ENCODE measurements at places on chromosomes 16 and 17.

DNA sequence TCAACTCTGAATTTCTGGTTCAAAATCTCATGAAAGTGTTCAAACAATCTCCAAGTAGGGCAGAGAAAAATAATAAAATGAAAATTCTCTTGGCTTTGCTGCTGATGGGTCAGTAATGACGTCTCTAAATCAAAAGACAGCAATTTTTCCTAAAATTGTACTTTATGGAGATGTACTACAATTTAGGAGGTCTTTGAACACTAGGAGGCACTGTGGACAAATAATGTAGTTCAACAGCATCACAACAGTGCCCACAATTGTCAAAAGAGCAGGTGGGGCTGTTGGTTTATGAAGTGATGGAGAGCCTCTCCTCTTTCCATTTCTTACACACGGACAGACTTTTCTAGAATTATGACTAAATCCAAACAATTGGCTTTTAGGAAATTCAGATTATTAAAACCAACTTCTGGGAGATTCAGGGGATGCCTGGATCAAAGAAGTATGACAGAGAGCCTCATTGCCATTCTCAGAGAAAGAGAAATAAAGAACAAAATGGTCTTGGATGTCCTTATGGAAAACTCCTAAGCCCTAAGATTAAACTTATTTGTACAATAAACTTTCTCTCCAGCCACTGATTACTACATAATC lies 23.8 kb downstream of the EZH1 start:
- peak; percentile 33 for DNase-seq

DNA sequence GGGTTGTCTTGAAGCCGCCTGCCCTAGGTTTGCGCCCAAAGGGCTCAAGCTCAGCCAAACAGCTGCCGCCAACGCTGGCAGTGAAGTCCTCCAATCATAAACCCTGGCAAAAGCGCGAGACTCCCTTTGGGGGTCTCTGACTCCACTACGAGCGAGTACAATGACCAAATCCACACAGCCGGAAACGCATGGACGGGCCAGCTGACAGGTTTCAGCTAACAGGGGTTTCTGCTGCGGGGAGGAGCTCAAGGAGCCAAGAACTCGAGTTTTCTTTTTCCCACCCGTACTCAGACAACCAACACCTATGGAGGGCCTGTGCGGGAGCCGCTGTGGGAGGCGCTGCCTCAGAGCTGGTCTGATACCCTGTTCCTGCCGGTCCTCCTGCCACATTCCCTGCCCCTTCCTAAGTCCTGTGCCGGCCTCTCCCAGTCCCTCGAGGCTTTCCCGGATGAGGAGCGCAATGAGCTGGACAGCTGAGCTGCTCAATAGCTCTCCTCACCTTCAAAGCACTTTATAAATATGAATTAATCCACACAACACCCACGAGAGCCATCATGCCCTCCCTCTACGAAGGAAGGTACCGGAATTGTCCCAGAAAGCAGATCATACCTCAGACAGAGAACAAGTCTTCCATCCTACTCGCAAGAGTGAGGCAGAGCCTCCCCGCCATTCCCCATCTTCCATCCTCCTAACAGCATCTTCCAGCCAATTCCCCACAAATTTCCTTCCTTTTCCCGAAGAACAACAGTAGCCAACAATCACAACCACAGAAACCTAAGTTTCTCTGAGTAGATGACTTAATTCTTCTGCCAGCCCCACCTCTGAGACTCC lies 6.1 kb downstream of the ABR start:
- no peak for DNase-seq

- no peak for DNase-seq
These were observed 1286.8 kb upstream of the CDH8 start for GRCh38 chr16:63323055-63323454.

DNA sequence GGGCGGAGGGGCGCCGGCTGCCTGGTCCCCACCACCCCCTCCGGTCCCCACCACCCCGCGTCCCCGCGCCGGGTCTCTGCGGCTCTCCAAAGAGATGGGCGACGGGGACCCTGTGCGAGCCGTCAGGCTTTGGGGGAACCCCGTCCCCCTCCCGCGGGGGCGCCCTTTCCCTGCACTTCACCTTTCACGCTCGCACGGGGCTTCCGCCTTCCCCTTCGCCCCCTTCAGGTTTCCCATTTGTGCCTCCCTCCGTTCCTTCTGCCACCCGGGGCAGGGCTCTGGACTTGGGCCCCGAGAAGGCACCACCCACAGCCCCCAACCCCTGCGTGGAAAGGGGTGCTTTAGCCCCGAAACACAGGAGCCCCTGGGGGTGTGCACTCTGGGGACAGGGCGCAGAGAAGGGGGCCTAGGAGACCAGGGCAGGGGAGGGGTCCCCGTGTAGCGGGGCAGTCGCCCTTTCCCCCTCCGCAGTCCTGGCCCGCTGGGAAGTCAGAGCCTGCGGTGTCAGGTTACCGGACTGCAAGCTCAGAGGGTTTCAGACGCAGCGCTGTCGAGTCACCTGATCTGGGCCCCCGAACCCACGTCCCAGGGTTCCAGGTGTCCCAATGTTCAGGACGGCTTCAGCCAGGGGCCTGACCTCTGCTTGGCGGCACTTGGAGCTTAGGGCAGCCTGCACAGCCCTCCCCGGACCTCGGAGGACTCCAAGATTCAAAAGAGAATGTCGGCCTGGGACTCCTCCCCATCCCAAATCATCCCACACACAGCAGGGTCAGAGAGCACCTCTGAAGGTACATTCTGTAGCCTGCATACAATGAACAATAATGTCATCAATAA lies 6.7 kb upstream of the CCDC92B start:
- DNase-seq, result peak; percentile 36

DNA sequence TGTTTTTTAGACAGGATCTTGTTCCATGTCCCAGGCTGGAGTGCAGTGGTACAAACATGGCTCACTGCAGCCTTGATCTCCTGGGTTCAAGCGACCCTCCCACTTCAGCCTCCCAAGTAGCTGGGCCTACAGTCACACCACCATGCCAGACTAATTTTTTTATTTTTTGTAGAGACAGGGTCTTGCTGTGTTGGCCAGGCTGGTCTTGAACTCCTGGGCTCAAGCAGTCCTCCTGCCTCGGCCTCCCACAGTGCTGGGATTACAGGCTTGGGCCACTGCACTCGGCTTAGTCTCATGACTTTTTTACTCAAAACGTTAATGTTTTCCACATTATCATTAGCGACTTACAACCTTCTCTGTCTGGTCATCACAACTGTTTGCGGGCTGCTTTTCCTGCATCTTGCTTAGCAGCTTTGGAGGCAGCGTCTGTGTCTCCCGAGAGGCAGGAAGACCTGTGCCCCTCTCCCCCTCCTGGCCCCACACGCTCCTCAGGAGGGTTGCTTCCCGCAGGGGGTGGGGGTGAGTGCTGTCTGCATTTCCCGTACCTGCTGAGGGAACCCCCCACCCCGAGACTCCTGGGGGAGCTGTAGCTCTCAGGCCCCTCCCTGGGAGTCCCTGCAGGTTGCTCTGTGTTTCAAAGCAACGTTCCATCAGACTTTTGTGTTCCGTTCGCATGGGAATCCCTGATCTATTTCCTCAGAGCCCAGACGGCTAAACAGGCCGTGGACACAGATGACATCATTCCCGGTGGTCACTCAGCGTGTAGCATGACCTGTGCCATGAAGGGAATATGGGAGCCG lies 52.6 kb downstream of the PGS1 start:
- no peak for DNase-seq

GRCh38 chr16:361872-362701 lies 8.3 kb downstream of the MRPL28 start:
- DNase-seq, result peak; percentile 86

DNA sequence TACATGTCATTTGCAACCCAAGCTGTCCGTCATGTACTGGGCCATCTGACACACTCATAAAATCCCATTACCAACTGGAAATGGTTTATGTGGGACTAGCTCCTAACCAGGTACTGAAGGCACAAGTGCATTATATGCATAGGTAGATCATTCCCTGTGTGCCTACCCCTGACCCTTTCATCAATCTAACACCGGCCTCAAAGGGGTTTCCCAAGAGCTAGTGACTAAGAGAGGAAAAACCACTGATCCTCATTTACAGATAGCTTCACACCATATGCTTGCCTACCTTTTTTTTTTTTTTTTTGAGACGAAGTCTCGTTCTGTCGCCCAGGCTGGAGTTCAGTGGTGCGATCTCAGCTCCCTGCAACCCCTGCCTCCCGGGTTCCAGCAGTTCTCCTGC lies 449.8 kb downstream of the SLC39A11 start:
- DNase-seq, result peak; percentile 28

DNA sequence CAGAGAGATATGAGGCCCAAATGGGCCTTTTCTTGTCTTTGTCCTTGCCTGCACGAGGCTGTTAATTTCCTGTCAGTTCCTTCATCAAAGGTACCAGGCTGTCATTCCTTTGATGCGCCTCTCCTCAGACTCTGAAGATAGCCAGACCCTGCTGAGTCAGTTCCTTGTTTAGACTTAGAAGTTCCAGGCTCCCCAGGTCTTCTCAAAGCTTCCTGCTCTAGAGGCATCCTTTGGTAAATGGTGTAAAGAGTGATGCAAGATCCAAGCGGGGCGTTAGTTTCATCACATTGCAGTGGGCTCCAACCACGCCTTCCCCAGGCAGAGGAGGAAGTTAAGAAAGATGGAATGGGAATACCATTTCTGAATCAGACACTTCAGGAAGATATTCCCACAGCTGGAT lies 4.0 kb upstream of the CDH11 start:
- peak; percentile 4 for DNase-seq

DNA sequence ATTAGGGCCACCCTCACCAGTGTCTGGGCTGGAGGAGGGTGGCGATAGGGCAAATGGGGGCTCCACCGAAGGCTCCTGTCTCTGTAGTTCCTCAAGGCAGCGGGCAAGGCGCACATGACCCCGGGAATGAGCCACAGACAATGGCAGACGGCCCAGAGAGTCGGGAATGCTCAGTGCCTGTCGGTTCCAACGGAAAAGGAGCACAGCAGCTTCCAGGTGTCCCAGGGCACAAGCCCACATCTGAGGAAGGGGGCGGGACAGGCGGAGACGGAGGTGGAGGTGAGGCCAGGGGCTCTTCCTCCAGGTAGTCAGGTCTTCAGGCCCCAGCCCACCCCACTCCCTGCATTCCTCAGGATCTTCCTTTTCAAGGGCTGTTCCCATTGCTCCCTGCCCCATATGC lies 5.1 kb upstream of the SPAG7 start:
- no peak for DNase-seq

- no peak for DNase-seq
These were observed 352.6 kb downstream of the SEC14L1 start for GRCh38 chr17:77493238-77493820.

DNA sequence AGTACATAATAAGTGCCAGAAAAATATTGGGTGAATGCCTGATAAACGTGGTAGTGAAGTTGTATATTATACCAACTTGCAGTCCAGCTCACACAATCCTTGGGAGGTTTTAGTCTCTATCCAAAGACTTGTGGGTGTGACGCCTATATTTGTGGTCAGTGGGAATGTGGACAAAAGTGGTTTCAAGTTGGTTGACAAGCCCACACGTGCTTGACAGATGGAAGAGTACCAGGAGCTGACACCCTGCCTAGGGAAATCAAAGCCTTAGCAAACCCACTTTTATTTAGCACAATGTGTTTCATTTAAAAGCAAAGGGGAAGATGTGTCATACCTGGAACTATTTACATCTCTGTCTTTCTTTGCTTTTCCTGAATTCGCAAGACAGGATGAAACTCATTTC lies 79.0 kb downstream of the CA10 start:
- no peak for DNase-seq

DNA sequence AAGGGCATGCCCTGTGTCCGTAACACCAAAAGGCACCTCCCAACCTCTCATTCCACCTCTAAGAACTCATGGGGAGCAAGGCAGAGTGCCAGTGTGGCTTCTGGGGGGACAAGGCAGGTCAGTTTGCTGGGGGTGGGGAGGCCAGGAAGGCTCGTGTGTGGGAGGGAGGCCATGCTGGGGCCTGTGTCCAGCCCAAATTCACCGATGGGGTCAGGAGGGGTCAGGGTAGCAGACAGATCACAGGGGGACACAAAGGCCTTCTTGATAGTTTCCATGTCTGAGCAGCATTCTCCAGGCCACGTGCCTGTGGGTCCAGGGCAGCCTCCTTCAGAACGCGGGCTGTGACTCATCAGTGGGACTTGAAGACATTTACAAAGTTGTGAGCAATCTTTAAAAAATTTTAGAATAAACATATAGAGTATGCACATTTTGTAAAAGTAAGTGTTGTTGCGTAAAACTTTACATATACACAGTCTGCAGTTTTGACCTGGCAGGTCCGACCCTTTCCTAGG lies 20.9 kb downstream of the SPACA3 start:
- DNase-seq, result peak; percentile 87

- no peak for DNase-seq
These were observed 230.1 kb downstream of the SLC39A11 start for GRCh38 chr17:72862276-72862999.

GRCh38 chr17:42660692-42661345 lies 1.7 kb downstream of the TUBG2 start:
- DNase-seq, result peak; percentile 75

- DNase-seq, result peak; percentile 53
These were observed 29.0 kb upstream of the CLEC3A start for GRCh38 chr16:77993111-77993985.

GRCh38 chr16:67187175-67187890 lies 2.6 kb downstream of the EXOC3L1 start:
- no peak for DNase-seq

DNA sequence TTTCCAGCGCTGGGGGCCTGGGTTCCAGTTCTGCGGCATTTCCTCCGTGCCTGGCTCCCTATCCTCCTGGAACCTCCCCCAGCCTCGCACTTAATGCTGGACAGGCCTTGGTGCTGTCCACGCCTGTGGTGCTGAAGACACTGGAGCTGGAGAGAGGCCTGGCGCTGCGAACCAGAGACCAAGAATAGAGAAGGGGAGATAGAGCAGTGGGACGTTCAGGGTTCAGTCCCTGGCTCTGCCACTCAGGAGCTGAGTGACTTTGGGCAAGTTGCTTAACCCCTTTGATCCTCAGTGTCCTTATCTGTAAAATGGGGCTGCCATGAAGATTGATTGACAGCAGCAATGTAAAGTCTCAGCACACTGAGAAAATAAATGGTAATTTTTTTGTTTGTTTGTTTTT lies 11.9 kb downstream of the SBK1 start:
- peak; percentile 46 for DNase-seq

GRCh38 chr16:11431915-11432465 lies 86.7 kb downstream of the RMI2 start:
- no peak for DNase-seq

DNA sequence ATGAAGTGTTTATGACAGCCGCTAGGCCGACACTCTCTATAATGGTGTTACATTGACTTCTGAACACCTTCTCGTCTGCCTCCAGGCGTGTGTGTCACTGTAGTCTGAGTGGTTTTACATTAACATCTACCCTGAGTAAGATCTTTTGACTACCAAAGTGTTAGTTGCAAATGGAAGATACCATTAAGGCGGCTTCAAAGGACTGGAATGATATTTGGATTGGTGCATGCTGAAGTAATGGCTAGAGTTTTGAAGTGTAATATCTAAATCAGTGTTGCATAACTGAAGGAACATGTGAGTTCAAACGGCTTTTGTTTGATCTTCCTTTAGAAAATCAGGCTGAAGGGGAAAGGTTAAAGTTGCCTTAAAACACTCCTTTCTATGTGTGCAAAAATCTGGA lies 52.2 kb downstream of the BCAS3 start:
- no peak for DNase-seq

GRCh38 chr16:80611171-80611929 lies 70.6 kb downstream of the DYNLRB2 start:
- DNase-seq, result no peak

Measured in Daoy (cell line).